ENCODE measurements at places on chromosomes 4 and X.

GRCh38 chr4:88216395-88216794 lies 58.0 kb upstream of the ABCG2 start:
- DNase-seq = no peak

DNA sequence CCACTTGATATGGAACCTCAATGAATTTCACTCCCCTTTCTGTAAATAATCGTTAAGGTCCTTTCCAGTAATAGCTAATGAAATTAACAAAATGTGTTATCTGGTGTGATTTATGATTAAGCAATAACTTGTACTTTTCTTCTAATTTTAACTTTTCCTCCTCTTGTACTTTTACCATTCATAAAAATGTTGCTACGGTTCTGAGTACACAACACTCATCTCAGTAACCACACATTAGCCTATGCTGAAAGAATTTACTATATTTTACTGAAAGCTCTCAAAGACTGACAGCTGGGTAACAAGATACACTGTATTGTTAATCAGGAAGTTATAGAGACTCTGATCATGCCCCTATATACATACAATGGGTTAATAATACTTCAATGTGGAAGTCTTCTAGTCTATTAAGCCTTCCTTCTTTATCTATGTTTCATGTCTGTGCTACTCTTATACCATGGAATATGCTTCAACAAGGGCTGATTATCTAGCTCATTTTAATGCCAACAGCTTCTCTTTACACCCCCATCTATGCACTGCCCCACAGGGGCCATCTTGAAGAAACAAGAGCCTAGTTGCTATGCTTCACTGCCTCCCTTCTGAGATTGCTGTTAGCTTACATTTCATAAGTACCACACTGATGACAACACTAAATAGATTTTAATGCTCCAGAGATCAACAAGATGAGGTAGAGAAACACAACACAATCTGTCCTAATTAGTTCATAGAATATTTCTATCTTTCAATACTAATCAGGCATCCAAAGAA lies 39.1 kb downstream of the LAMP2 start:
- no peak for DNase-seq

DNA sequence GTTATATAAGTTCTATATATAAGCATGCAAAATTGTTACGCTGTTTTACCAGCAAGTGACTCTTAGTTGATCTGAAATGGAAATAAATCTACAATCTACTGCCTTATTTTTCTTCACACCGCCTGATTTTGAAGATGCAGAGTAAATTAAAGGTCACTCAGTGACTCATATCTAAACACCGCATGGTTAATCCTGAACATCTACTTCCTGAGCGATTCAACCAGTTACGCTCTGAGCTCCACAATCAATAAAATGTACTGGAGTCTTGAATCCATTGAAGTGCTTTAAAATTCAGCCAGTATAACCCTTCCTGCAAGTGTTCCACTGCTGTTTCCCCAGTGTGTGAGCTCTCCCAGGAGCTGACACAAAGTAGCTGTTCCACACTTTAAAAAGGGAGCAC lies 192.8 kb downstream of the SLC7A11 start:
- DNase-seq = no peak

GRCh38 chrX:138026211-138026610 lies 460.3 kb downstream of the ZIC3 start:
- no peak for DNase-seq

- no peak for DNase-seq
These were observed 84.0 kb upstream of the TBC1D9 start for GRCh38 chr4:140839888-140840790.

DNA sequence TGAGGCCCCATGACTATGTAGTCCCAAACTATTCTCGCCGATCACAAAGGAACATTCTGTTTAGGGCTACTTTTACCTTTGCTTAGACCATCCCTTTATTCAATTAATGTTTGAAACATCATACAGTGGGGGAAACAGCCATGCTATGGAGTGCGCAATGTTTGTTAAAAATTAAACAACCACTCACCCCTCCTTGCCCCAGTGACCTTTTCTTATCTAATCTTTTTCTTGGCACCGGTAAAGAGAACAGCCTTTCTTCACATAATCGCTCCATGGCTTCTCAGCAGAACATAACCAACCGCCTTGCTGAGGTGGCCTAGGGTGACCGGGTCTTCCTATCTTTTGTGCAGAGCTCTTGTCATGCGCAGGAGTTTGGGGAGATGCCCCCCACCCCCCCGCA lies 152.6 kb downstream of the VCX3A start:
- DNase-seq = no peak
